ENCODE measurements at places on chromosomes 5 and 9.

DNA sequence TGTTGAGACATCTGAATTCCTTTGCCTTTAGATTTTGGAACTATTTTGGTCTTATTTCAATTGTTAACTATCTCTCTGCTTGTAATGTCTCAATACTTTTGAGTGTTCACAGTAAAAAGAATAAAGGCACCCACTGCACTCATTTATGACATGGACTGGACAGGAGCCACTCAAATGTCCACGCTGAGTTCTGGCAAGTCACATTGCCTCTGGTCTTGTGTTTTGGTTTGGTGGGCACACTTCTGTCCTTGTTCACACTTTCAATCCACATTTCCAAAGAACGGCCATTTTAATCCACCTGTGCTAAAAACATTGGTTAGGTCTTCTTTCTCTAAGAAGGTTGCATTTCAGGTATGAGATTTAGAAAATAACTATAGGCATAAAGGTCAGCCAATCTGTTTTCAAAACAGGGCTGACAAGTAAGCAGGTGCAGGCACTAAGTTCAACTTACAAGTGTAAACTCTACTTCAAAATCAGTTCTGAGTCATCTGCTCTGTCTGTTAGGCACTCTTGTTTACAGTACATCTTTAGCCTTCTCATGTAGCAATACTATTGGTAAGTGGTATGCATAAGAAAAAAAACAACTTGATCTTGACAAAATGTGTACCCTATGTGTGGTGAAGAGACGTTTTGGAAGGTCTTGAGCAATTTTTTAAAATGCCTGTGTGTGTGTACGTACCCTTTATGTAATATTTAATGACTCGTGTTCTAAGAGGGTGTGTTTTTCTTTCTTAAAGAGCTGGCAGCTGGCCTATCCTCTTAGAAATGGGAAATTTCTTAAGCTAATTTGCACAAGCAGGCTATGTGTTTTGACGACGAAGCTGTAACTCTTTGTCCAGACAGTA is 31.5 kb upstream of the ZFAND5 start:
- no peak for DNase-seq

DNA sequence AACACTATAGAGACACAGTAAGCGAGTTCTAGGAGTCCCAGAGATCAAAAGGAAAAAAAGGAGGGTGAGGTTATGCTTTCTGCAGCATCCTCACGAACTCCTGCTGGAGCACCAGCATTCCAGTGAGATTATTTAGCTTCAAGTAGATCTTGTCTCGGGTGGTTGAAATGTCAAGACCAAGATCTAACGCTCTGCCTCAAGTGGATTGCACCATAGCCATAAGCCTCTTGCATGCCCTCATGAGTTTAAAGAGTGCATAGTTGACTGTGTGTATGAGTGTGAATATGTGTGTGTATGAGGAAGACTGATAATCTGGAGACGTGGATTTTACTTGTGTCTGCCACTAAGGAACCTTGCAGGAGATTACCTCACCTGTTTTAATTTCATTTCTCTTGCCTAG is 335.3 kb upstream of the ADAMTSL1 start:
- DNase-seq = no peak

DNA sequence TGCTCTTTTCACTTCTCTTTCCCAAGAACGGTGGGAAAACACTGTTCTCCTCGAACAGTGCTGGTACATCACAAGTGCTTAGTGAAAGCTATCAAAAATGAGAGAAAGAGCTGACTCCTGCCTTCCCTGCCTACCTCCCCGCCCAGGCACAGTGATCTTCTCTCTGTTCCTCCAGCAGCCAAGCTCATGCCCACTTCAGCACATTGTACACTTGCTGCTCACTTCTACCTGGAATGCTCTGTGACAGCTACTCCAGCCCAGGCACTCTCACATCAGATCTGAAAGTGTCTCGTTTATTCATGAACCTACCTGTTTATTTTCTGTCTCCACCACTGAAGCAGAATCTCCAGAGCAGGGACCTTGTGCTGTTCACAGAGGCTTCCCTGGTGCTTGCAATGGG is 1.8 kb downstream of the SLC35D2 start:
- no peak for DNase-seq

GRCh38 chr5:72498284-72498683 is 8.9 kb downstream of the ZNF366 start:
- no peak for DNase-seq

DNA sequence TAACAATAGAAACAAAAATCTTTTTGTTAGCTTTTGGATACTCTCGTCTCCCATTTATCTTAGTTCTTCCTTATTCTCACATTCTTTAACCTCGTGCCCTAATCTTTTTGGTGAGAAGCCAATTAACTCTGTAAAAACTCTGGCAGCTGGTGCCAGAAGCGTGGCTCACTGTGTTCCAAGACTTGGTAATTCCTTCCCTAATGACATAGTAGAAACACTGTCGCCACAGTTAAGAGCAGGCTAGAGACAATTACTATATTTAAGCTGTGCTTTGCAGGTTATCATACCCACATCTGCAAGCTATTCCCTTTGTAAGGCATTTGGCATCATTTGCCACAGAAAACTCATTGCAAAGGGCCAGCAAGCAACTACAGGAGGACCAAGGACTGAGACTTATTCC is 160.9 kb upstream of the PIK3R1 start:
- DNase-seq = no peak

DNA sequence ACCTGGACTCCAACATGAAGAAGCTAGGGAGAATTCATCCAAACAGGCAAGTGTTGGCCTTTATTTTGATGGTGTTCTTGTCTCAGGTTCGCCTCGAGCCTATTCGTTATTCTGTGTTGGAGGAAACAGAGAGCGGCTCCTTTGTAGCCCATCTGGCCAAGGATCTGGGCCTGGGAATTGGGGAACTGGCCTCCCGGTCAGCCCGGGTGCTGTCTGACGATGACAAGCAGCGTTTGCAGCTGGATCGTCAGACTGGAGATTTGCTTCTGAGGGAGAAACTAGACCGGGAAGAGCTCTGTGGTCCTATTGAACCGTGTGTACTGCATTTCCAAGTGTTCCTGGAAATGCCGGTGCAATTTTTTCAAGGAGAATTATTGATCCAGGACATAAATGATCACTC is 367 bp downstream of the PCDHB4 start:
- DNase-seq = no peak

DNA sequence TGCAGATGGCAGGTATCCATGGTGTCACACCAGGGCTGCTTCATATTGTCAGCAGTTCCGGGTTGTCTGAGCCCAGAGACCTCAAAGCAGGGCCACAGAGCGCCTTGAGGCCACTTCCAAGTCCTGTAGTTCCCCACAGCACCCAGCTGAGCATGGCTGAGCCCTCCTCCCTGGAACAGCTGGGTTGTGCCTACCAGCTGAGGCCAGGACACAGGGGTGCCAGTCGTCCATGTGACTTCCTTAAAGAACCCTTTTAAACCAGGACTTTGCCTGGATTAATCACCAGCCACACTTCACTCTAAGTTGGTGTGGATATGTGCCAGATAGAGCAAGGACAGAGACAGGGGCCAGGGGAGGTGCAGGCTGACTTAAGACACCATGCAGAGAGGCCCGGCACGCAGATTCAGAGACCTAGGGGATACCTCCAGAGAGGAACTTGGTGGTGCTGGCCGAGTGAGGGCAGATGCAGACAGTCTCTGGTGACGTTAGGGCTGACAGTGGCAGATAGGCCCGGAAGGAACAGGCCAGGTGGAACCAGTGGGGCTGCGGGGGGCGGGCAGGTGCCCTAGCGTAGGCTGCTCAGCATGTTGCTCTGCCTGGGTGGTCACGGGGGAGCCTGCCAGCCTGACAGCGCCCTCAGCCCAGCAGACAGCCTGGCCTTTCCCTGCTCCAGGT is 142.7 kb downstream of the CACNA1B start:
- no peak for DNase-seq

GRCh38 chr5:95007921-95008597 is 276.8 kb downstream of the MCTP1 start:
- DNase-seq = no peak

DNA sequence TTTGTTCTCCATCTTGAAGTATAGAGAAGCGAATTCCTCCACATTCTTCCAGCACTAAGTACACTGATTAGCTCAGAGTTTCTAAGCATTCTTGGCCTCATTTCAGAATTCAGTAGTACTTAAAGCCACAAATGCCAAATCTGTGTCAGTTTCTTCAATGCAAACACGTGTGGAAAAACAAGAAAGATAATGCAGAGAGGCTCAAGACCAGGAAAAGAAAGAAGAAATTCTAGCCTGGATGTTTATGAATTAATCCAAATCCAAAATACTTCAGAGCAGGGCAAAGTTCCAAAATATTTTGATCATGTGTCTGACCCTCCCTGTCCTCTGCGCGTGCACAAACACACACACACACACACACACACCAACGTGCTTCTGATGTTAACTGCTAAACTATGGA is 457.6 kb downstream of the SLCO4C1 start:
- DNase-seq = no peak

DNA sequence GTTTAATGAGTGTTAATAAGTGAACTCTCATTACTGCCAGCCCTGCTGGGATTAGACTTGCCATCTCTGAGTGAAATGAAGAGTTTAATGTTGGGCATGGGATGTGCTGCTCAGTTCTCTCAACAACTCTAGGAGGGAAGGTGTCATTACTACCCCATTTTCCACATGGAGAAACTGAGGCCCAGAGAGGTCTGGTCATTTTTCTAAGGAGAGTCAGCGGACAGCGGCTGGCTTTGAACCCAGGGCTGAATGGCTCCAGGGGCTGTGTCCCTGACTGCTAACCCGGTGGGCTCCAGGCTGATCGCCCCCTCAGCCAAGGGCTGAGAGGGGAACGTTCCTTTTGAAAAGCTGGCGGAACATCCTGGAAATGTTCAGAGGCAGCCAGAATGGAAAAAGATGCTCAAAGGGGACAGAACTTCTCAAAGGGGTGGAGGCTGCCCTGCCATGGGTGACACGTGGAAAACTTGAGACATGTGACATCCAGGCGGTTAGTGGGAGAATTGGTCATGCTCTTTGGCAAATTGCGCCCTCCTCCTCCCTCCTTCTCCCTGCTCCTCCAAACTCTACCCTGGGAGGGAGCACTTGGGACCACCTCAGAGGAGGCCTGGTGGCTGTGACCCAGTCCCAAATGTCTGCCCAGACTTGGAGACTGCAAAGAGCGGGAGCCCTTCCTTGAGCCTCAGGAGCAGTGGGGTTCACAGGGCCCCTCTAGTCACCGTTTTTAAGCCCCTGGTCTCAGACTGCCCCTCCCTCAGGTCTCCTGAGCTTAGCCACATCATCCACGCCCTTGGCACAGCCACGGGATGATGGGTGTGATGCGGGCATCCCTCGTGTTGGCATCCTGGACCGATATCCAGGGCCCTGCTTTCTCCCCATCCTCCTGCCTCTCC is 28.7 kb downstream of the DNM1 start:
- DNase-seq = no peak

DNA sequence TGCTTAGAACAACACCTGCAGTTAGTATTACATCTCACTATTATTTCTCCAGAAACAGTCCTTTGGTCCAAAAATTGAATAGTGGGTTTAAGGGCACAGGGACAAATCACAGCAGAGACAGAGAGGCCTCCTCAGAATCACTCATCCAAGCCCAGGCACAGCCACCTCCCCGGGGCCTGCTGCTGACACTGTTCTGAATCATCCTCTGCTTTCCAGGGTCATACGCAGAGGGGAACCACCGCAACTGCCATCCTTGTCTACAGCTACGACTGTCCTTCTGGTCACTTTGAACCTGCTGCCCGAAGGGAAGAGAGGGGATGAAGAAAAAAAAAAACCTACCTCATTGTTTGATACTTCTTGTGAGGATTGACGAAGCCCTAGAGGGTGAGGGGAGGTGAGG is 35.3 kb upstream of the MAN2A1 start:
- no peak for DNase-seq

DNA sequence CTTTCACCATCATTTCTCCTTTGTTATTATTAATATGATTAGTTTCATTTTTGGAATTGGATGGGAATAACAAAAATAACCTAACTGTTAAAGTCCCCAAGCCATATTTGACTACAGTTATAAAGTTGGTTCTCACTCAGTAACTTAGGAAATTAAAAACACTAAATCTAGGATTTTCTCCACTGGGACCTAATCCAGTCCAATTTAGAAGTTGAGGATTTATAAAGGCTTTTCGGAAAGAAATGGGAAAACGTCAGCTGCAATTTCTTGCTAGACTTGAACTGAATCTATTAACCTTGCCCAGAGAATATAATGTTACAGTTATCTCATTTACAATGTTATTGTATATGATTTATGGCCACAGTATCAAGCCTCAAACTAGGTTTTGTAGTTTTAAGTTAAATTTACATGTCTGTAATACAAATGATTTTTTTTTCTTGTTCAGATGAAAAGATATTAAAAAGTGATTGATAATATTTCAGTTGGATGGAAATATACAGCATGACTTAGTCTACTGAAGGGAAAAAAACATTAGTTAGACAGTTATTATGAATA is 524.3 kb upstream of the GRAMD2B start:
- DNase-seq = no peak

- no peak for DNase-seq
Measured at GRCh38 chr5:172484664-172485063, 30.3 kb upstream of the SH3PXD2B start.

DNA sequence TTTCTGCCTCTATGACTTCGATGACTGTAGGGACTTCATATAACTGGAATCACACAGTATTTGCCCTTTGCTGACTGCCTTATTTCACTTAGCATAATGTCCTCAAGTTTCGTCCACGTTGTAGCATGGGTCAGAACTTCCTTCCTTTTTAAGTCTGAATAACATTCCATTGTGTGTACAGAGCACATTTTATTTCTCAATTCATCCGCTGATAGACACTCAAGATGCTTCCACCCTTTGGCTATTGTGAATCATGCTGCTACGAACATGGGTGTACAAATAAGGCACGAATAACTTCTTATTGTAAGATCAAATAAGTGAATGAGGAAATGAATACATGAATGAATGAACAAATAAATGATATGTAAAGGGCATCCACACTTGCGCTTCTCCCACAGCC is 13.0 kb downstream of the BARX1 start:
- DNase-seq = no peak

GRCh38 chr5:76280494-76280893 is 122.6 kb upstream of the IQGAP2 start:
- no peak for DNase-seq

DNA sequence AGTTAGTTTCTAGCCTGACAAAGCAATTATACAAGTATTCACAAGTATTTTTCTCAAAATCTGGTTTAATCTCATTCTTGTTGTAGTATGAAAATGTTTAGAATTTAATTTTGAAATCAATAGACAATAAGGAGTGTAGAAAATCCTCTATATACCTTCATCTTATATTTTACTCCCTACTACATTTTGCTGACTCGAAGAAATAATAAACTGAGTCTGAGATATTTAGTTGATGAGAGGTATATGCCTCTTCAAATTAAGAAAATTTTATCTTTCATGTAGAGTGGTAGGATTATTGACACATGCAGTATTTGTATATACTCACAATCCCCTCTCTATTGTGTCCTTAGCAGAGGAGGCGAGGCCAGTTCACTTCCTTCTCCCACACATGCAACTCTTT is 477.7 kb downstream of the MAN2A1 start:
- no peak for DNase-seq

DNA sequence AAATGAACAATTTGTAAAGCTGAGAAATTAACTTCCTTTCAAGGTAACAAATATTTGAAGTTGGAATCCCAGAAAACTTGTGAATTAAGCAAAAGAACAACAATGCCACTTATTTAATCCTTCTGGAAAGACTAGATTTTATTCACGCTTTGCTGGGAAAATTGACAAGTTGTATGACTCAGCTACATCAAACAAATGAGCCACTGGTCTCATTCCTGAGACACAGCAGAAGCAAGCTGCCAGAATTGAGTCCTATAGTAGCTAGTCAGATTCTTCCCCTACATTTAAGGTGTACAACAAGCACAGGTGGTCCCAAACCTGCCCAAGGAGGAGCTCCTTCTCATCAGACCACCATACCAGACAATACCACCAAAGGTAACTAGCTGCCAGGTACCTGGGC is 280.7 kb downstream of the SPOCK1 start:
- DNase-seq = no peak

GRCh38 chr5:175082866-175083590 is 358.6 kb downstream of the MSX2 start:
- DNase-seq = no peak

All from activated CD4-positive, alpha-beta T cell treated with anti-CD3 and anti-CD28 coated beads, Interleukin-2, amount 10 ng/mL, durations not matched to agents 7 days and 5 days (primary cell).